ENCODE measurements at places on chromosomes 7 and 10. TPM values are rescaled to one million over a fixed set of nuclear protein-coding genes. Genes with fewer than 3 reads are reported as not detected.

The ZCWPW1 gene
- 5.4 TPM for polyA plus RNA-seq

The NOC3L gene
- 19.5 TPM for polyA plus RNA-seq

The MUC12 gene
- not detected for polyA plus RNA-seq

The BPGM gene
- polyA plus RNA-seq: 49.0 TPM

The C10orf143 gene
- 6.2 TPM for polyA plus RNA-seq

The METTL2B gene
- polyA plus RNA-seq: 24.7 TPM

The PCLO gene
- polyA plus RNA-seq: 8.3 TPM

The HOXA11 gene
- 34.6 TPM for polyA plus RNA-seq

DNA sequence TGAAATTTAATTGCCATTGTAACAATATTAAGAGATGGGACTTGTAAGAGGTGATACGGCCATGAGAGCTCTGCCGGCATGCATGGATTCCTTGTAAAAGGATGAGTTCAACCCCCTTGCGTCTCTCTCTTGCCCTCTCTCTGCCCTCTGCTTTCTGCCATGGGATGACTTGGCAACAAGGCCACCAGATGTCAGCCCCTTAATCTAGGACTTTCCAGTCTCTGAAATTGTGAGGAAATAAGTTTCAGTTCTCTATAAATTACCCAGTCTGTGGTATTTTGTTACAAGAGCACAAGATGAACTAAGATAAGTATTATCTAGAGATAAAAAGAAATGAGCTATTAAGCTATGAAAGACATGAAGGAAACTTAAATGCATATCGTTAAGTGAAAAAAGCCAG, 145.7 kb upstream of the AHR start:
- DNase-seq: no peak

- DNase-seq: no peak
Observed at GRCh38 chr7:151308791-151309190, 32.8 kb upstream of the NUB1 start.

GRCh38 chr10:98417973-98418664, 3.1 kb upstream of the PYROXD2 start:
- DNase-seq: no peak

GRCh38 chr10:22816298-22816653, 101.9 kb upstream of the PIP4K2A start:
- DNase-seq: no peak

GRCh38 chr7:107387128-107387527, 82.7 kb upstream of the GPR22 start:
- no peak for DNase-seq

DNA sequence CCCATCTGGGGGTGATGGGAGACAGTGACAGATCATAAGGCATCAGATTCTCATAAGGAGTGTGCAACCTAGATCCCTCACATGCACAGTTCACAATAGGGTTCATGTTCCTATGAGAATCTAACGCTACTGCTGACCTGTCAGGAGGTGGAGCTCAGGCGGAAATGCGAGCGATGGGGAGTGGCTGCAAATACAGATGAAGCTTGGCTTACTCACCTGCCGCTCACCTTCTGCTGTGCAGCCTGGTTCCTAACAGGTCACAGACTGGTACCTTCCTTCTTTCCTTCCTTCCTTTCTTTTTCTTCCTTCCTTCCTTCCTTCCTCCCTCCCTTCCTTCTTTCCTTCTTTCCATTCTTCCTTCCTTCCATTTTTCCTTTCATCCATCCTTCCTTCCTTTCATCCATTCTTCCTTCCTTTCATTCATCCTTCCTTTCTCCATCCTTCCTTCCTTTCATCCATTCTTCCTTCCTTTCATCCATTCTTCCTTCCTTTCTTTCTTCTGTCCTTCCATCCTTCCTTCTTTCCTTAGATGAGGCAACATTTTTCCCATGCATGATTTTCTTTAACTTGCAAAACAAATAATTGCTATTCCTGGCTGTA, 370.0 kb upstream of the AUTS2 start:
- DNase-seq: no peak

DNA sequence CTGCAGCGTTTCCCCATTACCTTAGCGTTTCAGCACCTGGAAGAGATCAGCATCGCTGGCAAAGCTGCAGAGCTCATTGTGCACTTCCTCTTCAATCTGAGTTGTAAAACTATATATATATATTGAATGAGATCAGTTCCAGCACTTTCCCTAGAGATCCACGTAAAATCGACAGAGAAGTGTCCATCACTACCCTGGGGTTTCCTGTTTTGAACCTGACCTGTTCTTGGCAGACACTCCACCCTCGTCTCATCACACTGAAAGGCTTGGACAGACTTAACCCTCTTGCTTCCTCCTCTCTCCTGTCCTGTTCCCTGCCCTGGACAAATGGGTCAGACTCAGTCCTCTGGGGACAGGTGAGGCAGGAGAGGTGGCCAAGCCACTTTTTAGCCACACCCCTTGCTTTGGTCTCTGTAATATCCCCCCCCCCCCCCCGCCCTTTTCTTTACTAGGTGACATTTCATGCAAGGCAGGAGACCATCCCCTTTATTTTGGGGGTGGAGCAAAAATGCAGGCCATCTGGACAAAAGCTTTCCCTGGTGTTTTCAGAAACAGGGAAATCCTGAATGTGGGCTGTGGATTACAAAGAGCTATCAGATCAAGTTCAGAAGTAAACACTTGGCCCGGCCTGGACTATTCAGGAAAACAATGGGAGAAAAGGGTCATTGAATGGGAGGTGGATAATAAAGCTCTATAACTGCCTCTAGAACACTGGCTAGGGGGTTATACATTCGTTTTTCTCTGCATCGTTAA, 83.7 kb upstream of the KDM7A start:
- DNase-seq: no peak

- DNase-seq: no peak
Observed at GRCh38 chr10:23917251-23917840, 291.6 kb upstream of the KIAA1217 start.

DNA sequence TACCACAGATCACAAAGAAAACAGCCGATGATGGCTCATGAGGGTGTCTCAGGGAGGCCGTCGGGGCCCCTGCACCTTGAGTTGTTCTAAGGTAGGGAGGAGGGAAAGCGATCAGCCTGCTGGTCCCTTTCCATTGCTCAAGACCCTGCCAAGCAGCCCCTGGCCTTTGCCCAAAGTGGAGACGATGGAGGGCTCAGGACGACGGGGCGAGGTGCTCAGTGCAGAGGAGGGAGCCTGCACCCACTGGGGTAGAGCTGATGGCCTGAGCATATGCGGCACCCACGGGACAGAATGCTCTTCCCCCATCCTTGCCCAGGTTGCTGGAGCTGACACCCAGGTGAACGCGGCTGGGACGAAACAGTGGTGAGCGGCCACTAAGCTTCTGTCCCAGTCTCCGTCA, 58.3 kb upstream of the FAM20C start:
- no peak for DNase-seq

DNA sequence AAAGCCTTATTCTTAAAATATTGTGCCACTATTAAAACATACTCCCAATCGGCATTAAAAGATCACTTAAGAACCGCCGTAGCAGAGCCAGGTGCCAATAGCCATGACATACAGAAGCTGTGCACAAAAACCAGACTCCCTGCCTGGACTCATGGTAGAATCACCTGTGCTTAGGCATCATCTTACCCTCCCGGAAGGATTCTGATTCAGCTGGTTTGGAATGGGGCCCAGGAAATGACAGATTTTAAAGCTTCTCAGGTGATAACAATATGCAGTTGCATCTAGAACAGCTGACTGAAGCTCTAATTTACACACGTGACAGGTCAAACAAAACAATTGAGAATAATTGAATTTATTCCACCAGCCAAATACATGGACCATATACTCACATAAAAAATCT, 10.7 kb downstream of the A1CF start:
- DNase-seq: no peak

GRCh38 chr10:12243864-12244620, 48.1 kb downstream of the CDC123 start:
- DNase-seq: no peak

GRCh38 chr7:30935569-30935877, 23.9 kb downstream of the AQP1 start:
- no peak for DNase-seq

- DNase-seq: no peak
Observed at GRCh38 chr7:137390076-137390475, 46.5 kb upstream of the PTN start.

- no peak for DNase-seq
Observed at GRCh38 chr10:55943403-55943802, 417.7 kb downstream of the ZWINT start.

- DNase-seq: no peak
Observed at GRCh38 chr7:37445064-37445723, 3.5 kb downstream of the ELMO1 start.

GRCh38 chr10:58821752-58822056, 309.0 kb downstream of the BICC1 start:
- DNase-seq: no peak

DNA sequence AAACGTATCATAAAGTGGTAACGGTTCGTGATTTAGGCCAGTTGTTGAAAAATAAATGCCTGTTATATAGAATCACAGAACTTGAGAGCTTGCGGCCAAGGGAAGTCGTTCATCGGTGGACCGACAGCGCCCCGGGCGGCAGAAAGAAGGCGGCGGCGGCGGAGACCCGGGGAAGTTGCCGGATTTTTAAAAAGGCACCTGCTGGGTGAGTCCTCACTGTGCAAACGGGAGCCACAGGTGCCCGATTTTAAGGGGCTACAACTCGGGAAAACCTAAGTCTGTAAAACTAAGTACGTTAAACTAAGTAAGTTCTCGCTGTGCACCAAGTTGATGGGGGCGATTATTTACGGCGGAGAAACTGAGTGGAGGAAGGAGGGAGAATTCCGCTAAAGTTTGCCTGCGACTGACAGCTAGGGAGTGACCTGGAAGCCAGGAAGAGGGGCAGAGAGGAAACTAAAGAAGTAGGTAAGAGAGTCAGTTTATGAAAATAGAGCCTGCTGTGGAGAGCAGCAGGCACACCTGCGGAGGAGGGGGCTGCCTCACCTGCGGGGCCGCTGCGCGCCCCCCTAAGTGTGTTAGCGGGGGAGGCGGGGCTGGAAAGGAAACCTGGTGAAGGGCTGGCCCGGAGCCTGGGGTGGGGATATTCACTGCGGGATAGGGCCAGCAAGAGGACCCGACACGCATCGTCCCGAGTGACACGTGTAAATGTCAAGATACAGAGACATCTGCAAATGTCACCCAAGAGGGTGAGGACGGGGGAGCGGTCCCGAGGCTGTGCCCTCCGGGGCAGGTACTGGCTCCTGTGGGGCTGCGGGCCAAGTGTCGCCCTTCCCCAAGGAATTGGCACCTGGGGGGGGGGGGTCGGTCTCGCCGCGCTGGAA, 996 bp downstream of the ADAM12 start:
- DNase-seq: no peak

GRCh38 chr10:42972946-42973345, 103.9 kb upstream of the RET start:
- no peak for DNase-seq

DNA sequence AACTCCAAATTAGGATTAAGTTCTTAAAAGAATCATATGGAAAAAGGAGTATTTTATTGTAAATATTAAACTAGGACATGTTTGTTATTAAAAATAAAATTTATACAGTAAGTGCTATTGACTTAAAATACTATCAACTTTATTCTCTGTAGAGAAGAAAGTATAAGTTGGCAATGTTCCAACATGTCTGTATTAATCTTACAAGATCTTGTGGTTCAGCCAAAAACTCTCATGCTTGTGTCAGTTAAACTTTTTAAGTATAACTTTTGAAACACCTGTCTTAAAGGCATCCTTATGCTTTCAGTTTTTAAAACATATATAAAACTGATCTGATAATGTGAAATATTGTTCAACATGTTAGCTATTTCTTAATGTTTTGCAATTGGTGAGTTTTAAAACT, 160.7 kb downstream of the ZEB1 start:
- no peak for DNase-seq

All from right renal cortex interstitium (tissue), 3 donors.